ENCODE measurements at places on chromosomes 7 and 10. TPM values are rescaled to one million over a fixed set of nuclear protein-coding genes. Genes with fewer than 3 reads are reported as not detected.

- DNase-seq: no peak
Observed at GRCh38 chr10:25933653-25934608, at the start of gene MYO3A. Gene MYO3A, plus strand, starts transcription at chr10:25934229. Its CDS starts 17,882 bp downstream, at chr10:25952111.

The SFTPA1 gene
- not detected for total RNA-seq

DNA sequence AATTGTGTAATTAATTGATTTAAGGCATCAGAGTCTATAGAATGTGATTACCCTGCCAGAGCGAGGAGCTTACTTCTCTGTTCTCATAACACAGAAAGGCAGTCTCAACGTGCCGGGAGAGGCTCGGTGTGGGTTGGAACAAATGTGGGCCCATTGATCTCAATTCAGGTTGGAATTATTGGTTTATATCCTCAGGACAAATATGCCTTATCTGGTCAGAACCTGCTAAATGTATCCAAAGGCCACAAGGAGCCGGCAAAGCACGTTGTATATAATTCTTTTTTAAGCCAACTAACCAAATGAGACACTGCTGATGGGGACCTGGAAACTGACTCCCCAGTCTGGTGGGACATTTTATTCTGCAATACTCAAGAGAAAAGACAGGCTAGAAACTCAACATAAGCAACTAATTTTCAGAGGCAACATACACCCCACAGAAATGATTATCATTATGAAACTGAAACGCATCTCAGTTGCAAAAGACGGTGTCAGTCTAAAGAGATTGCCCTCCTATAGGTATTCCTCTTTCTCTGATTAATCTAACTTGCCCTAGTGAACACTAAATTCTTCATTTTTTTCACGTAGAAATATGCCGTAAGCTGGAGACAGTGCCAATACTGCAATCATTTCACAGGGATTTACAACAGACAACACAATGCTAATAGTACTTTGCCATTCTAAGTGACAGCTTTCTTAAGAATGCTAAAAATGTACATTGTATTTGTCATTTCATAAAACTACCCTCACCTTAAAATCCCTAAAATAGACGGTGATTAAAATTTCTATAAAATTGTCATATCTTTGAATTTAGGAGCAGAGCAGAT lies 9.4 kb downstream of the EBF3 start:
- no peak for DNase-seq

DNA sequence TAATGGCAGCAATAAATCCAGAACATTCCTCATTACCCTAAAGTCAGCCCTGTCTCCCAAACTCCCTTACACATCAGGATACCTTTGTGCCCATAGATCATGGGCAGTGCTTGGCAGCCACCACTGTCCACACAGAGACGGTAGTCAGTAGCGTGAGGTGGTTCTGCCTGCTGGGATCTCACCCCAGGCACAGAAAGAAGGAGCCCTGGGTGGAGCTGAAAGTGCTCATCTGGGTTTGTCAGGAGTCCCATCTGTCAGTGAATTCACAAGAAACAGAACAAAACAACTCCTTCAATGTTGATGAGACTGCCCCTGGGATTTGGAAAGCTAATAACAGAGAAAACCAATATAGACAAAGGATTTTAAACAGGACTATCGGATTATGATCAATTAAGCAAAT lies 90.2 kb upstream of the PRSS58 start:
- no peak for DNase-seq

DNA sequence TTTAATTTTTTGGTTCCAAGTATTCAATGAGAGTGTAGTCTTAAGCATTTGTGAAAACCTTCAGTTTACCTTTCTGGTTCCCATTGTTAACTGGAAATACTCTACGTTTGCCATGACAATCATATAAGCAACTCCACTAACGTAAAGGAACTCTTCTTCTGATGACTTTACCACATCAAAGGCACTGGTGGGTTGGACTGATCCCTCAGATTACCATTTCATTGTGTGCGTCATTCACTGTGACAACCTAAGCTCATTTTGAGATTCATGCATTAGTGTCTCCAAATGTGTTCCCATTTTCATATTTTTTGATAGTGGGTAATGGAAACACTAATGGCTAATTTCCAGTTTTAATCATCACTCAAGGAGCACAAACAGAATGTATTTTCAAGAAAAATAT lies 119.9 kb upstream of the COL1A2 start:
- no peak for DNase-seq

- no peak for DNase-seq
Observed at GRCh38 chr7:137985253-137985896, 16.5 kb downstream of the CREB3L2 start.

DNA sequence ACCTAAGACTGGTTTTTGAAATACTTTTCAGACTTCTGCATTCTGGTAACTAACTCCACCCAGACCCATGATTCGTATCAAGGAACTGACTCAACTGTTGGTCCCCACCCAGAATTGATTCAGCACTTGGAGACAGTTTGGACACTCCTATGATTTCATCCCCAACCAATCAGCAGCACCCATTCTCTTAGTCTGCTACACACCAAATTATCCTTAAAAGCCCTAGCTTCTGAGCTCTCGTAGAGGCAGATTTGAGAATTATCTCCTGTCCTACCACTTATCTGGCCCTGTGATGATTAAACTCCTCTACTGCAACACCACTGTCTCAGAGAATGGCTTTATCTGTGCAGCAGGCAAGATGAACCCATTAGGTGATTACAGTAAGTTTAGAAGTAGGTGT lies 7.7 kb upstream of the GSTO1 start:
- DNase-seq: no peak

The HEPACAM2 gene
- not detected for total RNA-seq

- no peak for DNase-seq
Observed at GRCh38 chr10:14798636-14799035, 23.9 kb upstream of the FAM107B start.

The POU6F2 gene
- total RNA-seq: 0.24 TPM

DNA sequence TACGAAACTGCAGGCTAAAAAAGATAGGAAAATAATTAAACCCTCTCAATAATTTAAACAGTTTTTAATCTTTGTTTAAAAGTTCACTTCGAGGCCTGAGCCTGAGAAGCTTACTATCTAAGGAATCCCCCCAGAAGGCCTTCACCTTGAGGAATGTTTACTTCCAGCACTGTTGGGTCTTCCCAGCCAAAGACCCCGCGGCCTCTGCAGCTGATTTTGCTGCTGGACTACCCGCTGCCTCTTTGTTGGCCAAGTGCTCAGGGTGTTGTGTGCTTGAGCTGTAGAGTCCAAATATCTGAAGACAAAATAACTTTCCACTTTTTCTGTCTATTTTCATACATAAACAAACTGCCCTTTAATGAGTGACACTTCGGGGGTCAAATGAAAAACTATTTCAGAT lies 292.7 kb downstream of the GLRX3 start:
- no peak for DNase-seq

GRCh38 chr10:93494494-93494893 lies 1.9 kb upstream of the CEP55 start:
- no peak for DNase-seq

- DNase-seq: no peak
Observed at GRCh38 chr10:66307826-66308225, 618.0 kb upstream of the LRRTM3 start.

The ZCCHC24 gene
- total RNA-seq: 0.73 TPM

DNA sequence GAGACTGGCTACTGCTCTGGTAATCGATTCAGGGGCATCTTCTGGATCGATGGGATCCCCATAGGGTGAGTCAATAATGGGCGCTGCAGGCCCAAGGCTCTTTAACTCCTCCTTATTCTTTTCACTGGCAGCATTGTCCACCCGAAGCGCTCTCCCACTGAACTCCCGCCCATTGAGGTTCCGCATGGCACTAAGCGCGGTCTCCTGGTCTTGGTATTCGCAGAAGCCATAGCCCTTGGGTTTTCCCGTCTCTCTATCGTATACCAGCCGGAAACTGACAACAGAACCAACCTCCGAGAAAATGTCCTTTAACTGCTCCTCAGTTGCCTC lies 285 bp downstream of the CSTF2T start:
- DNase-seq: no peak

- DNase-seq: no peak
Observed at GRCh38 chr10:32155075-32155516, 98.9 kb upstream of the KIF5B start.

DNA sequence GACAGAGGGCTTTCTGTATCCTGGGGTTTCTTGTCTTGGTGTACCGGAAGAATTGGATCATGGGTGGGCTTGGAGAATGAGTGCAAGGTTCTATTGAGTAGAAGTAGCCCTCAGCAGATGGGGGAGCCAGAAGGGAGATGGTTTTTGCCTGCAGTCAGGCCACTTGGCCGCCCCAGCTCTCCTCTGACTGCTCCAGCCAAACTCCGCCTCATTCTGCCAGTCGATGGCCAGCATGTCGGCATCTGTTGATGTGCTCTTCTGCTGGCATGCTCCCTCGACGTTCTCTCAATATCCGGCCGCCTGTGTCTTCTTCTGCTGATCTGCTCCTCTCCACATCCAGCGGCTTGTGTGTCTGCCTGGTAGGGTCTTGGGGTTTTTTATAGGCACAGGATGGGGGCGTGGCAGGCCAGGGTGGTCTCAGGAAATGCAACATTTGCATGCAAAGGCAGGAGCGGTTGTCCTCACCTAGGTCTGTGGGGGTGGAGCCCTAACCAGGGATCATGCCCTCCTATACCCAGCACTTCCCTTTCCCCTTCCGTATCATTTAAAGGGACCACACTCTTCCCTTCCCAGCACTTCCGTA lies 40.2 kb upstream of the TNS3 start:
- no peak for DNase-seq

The OR6V1 gene
- not detected for total RNA-seq

The DYDC2 gene
- total RNA-seq: not detected

The AGR2 gene
- total RNA-seq: not detected

The TDRD1 gene
- total RNA-seq: not detected

- DNase-seq: no peak
Observed at GRCh38 chr10:124494046-124494807, 32.6 kb downstream of the LHPP start.

GRCh38 chr10:132785723-132786475 lies at the start of gene NKX6-2:
Gene NKX6-2, minus strand, starts transcription at chr10:132786147. Its CDS starts 199 bp downstream, at chr10:132785948.
- DNase-seq: no peak

The MLXIPL gene
- not detected for total RNA-seq

DNA sequence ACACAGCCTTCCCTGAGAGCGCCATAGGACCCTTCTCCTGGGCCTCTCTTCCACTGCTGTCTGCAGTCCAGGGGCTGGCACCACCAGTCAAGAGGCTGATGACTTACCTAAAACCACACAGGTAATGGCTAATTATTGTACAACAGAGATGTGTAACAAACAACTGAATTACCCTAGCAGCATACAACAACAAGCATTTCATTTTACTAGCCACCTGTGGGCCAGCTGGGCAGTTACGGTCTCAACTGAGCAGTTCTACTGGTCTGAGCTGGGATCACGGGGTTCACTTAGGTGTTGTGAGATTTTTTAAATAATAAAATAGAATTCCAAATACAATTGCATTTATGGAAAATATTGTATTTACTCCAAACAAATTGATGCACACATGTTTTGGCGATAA lies 431.9 kb downstream of the TNS3 start:
- no peak for DNase-seq

GRCh38 chr10:90579602-90580242 lies 278.1 kb downstream of the HTR7 start:
- DNase-seq: no peak

The CRHR2 gene
- not detected for total RNA-seq

- no peak for DNase-seq
Observed at GRCh38 chr7:51080622-51081269, 235.9 kb downstream of the COBL start.

- DNase-seq: no peak
Observed at GRCh38 chr7:21504021-21504420, 38.8 kb upstream of the DNAH11 start.

The RUFY2 gene
- total RNA-seq: 23.4 TPM

GRCh38 chr7:22325671-22326070 lies 31.3 kb downstream of the RAPGEF5 start:
- no peak for DNase-seq

The AGBL3 gene
- 2.8 TPM for total RNA-seq

The AGAP5 gene
- total RNA-seq: 9.8 TPM

GRCh38 chr7:82413237-82413636 lies 30.3 kb downstream of the CACNA2D1 start:
- DNase-seq: no peak

The KDM7A gene
- 14.5 TPM for total RNA-seq

GRCh38 chr7:114264023-114264422 lies 150.6 kb upstream of the FOXP2 start:
- DNase-seq: no peak

The SGCE gene
- total RNA-seq: 2.2 TPM

The SFMBT2 gene
- 101 TPM for total RNA-seq

The PRKG1 gene
- total RNA-seq: 0.10 TPM

DNA sequence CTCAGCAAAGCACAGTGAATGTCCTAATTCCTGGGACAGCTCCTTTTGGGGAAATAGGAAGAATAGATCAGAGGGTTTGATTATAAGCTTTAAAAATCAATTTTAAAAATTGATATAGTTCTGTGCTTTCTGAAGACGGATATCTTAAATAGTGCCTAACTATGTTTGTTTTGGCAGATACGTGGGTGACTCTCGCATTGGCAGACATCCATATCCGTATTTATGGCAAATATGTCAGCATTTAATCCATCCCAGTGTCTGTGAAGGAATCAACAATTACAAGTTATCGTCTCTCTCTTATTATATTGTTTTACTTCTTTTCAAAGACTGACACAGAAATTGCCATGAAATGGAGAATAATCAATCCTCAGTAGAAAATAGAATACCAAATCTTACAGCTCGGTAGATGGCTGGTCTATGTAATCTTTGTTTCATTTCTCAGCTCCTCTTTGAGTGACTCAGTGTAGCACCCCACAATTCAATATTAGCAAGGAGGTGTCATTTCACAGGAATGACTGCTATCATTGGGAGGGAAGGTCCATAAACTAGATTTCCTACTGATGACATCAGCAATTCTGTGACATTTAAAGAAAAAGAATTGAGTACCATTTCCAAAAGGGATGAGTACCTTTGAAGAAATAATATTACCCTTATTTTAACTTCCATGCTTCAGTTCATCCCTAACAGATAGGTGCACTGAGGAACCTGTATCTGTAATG lies 186.4 kb upstream of the NFE2L3 start:
- DNase-seq: no peak

- DNase-seq: no peak
Observed at GRCh38 chr10:114441107-114441506, 36.8 kb upstream of the AFAP1L2 start.

- no peak for DNase-seq
Observed at GRCh38 chr7:117476557-117477215, 3.1 kb upstream of the CFTR start.

- DNase-seq: no peak
Observed at GRCh38 chr10:97121041-97121440, 64.7 kb downstream of the SLIT1 start.

- DNase-seq: no peak
Observed at GRCh38 chr7:30493228-30493627, 11.4 kb downstream of the GGCT start.

The ERVW-1 gene
- not detected for total RNA-seq

GRCh38 chr10:101489355-101489754 lies 98.7 kb downstream of the POLL start:
- DNase-seq: no peak

DNA sequence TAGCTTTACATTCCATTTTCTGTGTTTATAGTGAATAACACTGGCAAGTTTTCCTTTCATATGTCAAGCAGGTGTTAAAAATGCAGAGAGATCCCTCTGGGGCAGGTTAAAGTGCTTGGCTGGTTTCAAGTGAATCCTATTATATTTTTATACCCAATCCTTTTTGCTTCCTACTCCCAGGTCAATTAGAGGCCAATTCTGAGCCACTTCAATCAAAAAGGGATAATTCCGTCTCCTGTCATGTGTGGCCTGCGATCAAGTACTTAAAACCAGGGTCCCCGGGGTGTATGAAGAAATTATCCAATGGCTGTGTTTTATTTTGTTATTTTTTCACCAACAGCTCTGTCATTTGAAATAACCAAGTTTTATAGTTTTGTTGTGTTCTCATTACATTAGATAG lies 313.2 kb downstream of the PRPF18 start:
- no peak for DNase-seq

- DNase-seq: no peak
Observed at GRCh38 chr7:128906766-128907559, 3.5 kb downstream of the KCP start.

All from natural killer cell treated with Interleukin-12 subunit alpha and Interleukin-12 subunit beta and Interleukin-15 and Interleukin-18, amount 100 ng/mL, for 72 hours (primary cell).